ENCODE measurements at places on chromosomes 6 and 20. TPM values are rescaled to one million over a fixed set of nuclear protein-coding genes. Genes with fewer than 3 reads are reported as not detected.
A peak's percentile ranks its signal among the peaks of the same experiment; 100 is the strongest.

LYRM4 gene
- polyA plus RNA-seq, result 23.8 TPM

CLVS2 gene
- 0.99 TPM for polyA plus RNA-seq

DNA sequence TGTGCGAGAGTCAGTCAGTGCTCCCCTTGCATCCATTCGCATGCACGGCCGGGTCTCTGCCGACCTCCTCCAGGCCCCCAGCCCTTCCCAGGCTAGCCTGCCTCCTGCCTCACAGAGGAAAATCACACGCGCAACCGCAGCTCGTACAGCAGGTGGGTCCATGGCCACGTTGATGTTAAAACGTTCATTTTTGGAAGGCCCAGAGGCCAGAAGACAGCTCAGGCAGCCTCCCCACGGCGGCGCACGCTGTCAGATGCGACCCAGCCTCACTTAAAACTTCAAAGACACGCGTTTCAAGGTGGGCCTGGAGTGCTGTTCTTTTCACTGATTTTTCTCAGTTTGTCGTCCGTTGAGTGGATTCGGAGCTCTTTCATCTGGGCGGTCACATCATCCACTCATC, 276.5 kb downstream of the SMOC2 start:
- no peak for DNase-seq

DNA sequence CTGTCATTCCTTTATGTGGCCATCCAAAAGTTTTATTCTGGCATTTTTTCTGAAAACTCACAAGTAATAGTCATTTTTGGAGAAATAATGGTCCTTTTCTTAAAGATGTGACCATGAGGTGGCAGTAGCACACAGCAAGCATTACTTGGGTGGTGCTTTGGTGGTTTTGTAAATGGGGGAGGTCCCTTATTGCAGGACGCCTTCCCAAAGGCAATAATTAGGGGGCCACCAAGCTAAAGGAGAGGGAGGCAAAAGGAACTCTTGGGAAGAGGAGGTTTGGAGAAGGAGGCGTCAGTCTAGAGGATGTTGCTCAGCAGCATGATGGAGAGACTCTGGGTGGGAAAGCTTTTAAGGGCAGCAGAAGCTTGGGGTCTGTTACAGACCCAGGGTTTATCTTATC, 422.6 kb upstream of the MMS22L start:
- DNase-seq, result peak; percentile 4

DNA sequence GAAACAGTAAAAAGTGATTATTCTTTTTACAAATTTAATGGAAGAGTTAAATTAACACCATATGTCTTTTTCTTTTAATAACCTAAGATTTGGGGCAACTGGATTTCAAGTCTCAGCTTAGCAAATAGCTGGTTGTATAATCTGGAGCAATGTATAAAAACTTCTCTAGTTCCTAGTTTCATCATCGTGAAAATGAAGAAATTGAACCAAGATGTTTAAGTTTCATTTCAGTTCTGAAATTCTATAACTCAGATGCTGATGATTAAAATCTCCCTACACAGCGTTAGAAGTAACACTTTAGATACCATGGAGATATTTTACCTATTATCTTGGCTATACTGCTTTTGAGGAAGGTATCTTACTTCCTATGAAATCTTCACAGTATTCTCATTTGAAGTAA, 252.0 kb downstream of the KIF16B start:
- DNase-seq, result no peak

- no peak for DNase-seq
Measured at GRCh38 chr6:104484191-104484590, 375.5 kb downstream of the HACE1 start.
